ENCODE measurements at places on chromosomes 16 and 17. TPM values are rescaled to one million over a fixed set of nuclear protein-coding genes. Genes with fewer than 3 reads are reported as not detected.

The SULT1A1 gene
- total RNA-seq, result 2.4 TPM

The NLRC3 gene
- total RNA-seq, result 5.1 TPM

The GRAPL gene
- 56.0 TPM for total RNA-seq

GRCh38 chr17:15289285-15290183 lies 24.4 kb upstream of the PMP22 start:
- DNase-seq, result peak; percentile 72

- no peak for DNase-seq
These were observed 80.9 kb downstream of the DNAH17 start for GRCh38 chr17:78496311-78496710.

DNA sequence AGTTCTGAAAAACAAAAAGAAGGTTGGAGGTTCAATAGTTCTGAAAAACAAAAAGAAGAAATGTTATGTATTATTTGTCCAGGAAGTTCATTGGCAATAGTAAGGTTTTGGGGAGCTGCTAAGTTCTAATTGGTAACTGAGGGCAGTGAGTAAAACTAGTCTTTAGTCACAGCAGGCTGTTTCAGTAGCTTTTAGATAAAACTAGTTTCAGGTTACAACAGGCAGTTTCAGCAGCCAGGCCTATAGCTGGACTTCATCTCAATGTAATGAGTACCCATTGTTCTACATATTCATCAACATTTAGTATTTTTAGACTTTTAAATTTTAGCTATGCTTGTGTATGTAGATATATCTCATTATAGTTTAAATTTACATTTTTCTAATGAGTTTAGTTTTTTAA lies 639.3 kb downstream of the TOX3 start:
- no peak for DNase-seq

- no peak for DNase-seq
These were observed 162.8 kb downstream of the IRF8 start for GRCh38 chr16:86061721-86062120.

DNA sequence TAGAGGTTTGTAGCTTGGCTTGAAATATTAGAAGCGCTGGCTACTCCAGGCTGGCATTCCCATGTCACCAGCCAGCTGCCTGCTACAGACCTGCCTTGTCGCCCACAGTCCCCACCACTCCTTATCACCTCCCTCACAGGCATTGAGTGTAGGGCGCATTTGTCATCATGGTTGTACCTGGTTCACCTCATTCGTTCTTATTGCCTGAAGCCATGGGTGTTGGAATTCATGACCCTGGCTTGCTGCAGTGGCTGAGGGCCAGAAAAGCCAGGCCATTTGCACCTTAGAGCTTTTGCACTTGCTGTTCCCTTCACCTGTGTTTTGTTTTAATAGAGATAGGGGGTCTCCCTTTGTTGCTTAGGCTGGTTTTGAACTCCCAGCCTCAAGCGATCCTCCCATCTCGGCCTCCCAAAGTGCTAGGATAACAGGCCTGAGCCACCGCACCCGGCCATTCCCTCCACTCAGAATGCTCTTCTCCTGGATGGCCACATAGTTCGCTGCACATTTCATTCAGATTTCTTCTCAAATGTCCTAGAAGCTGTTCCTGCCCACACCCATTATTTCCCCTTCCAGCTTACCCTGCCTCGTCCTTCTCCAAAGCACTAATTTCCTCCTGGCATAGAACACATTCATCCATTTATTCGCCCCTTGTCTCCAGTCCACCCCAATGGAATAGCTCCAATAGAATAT lies 97.6 kb downstream of the C16orf78 start:
- DNase-seq, result no peak

DNA sequence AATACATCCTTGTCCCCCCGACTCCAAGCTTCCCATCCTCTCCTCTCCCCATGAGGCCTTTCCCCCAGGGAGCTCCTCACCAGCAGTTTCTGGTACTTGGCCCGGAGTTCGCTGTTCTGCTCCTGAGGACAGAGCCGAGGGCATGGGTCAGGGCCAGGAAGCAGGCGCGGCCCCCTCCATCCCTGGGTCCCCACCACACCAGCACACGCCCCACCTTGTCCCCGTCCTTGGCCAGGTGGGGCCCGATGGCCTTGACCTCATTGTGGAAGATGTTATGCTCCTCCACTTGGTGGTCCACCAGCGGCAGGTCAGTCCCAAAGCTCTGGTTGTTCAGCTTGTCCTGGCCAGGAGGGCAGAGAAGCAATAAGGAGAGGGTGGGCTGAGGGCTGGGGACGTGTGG lies 36.2 kb downstream of the PPL start:
- DNase-seq, result no peak

GRCh38 chr17:49191409-49191916 lies 18.9 kb downstream of the GNGT2 start:
- no peak for DNase-seq

GRCh38 chr17:38440614-38441397 lies 12.5 kb downstream of the ARHGAP23 start:
- no peak for DNase-seq

DNA sequence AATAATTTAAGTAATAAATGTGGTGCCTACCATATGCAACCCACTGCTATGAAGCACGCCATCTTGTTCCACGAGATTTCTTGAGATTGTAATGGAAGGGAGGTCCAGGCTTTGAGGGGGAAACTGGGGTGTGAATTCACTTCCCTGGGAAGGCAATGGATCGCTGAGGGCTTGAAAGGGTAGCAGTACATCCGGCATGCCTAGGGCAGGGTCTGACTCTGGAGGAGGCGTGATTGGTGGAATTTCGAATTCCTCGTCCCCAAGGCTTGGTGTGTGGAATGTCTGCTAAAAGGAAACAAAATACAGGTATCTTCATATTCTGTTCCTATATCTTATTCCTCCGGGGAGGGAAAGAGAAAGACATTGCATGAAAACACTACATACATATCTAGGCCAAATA lies 83.0 kb downstream of the TOX3 start:
- no peak for DNase-seq
